ENCODE measurements at places on chromosomes 13 and 19.

DNA sequence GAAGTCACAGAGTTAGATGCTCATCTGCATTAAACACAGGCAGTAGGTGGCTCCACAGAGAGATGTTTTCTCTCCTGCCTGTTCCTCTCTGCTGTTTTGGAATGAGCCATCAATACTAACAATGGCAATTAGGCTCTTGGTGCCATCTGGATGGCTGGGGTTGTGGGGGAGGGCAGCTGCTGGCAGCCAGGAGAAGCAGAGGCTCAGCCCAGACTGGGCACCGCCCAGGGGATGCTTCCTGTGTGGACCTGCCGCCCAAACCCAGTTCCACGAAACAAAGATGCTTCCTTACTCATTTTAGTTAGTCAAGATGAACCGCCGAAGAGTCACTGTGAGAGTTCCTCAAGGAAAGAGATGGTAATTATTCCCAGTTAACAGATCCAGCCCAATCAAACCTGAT lies 50.8 kb upstream of the PCDH8 start:
- no peak for DNase-seq

DNA sequence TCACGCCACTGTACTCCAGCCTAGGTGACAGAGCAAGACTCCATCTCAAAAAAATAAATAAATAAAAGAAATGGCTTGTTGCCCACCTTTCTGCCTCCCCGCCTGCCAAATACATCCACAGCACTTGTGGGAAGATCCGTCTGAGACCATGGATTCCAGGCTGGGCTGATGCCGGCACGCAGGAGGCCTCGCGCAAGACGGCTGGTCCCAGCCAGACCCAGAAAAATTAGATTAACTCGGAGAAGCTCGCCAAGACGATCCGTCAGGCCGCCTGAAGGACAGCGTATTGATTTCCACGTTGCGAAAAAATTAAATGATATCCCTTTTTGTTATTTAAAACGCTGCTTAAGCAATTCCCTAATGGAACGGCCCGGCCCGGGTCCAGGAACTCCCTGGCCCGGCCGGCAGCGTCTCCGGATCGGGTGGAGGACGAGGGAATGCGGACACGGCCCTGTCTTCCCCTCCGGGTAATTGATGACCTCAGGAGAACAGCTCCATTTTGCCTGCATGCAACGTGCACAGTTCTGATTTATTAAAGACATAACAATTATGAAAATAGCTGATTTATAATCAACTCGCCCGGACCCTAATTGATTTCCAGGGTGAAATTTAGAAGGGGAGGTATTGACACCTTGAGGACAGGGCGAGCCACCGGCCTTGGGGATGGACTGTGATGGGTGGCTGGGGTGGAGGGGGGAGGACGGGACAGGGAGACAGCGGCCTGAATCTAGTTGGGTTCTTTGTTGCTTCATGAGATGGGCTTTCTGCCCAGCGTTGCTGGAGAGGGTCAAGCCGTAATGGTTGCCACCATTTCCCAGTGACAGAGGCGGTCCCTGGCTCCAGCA lies 52.1 kb downstream of the ZNRF4 start:
- DNase-seq: no peak

- no peak for DNase-seq
These were observed 1.6 kb downstream of the DACT3 start for GRCh38 chr19:46659151-46660007.

DNA sequence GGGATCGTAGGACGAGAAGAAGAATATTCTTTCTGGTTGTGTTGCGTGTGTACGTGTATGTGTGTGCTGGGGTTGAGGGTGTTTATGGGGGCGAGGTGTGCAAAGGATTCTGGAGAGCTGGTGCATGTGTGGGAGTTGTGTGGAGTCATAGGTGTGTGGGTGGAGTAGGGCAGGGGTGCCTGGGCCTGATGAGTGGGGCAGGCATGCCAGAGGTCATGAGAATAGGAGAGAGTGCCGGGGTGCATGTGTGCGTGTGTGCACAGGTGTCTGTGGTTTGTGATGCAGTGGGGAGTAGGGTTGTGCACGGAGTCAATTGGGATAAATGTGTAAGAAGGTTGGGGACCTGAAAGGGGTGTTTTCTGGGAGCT lies 649 bp downstream of the TMEM91 start:
- DNase-seq: no peak

DNA sequence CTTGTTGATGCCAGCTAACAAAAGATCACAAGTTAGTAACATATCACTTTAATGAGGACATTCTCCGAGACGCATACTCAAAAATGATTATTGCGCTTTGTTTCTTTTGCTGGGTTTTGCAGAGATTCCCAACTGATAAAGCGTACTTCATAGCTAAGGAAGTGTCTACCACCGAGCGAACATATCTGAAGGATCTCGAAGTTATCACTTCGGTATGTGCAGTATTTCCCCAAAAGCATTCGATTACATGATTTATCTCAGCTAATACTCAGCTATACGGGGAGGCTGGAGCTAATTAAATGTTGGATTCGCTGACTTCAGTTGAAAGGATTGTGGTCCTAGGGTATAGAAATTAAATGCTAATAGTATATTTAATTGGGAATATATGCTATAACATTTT lies 166.3 kb downstream of the STK24 start:
- no peak for DNase-seq

- DNase-seq: no peak
These were observed 11.3 kb upstream of the RFC3 start for GRCh38 chr13:33806470-33807248.

GRCh38 chr19:37551129-37551993 lies 43.2 kb downstream of the ZNF571 start:
- DNase-seq: peak; percentile 32
